ENCODE measurements at places on chromosomes 12 and 14.
A peak's percentile ranks its signal among the peaks of the same experiment; 100 is the strongest.

DNA sequence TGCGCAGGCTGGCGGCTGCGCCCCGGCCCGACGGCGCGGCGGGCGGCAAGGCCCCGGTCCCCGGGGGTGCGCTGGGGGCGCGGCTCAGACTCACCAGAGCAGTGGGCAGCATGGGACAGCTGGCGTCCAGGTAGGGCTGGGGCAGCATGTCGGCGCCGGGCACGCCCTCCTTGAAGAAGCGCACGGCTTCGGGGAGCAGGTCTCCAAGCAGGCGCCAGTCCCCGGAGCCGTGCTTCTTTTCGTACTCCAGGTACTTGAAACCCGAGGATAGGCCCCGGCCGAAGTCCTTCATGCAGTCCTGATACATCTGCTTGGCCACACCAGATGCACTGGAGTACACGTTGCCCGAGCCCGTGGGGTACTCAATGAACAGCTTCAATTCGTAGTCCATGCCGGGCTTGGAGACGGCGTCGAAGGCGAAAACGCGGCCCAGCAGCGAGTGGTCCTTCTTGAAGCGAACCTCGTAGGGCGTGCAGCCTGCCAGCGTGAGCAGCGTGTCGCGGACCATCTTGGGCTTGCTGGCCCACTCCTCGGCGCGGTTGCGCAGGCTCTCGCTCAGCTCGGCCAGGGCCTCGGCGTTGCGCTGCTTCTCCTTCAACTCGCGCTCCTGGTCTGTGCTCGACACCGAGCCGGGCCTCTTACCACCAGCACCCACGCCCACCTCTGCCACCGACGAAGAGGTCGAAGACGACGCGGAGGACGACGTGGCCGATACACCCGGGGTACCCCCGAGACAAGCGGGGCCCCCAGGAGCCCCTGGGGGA lies 2.2 kb downstream of the IRF2BPL start:
- peak; percentile 52 for DNase-seq

- DNase-seq = no peak
These were observed 171.8 kb upstream of the PARP11 start for GRCh38 chr12:4044736-4045730.

- peak; percentile 58 for DNase-seq
These were observed 76.6 kb upstream of the GZMB start for GRCh38 chr14:24710403-24711112.

DNA sequence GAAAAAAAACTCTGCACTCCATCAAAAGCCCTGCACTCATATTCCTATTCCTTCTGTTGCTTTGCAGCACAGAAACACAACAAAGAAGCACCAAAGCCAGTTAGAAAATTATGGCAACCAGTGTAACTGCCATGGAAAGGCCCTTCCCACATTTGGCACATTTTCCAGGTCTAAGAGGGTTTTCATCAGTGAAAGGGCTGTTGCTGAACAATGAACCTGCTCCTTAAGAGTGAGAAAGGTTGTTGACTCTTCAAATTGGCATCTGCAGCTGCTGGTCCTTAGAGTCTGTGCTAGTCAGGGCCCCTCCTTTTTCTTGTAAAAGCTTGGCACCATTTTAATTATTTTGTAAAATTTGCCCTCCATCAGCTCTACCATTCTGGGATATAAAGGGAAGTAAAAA lies 378.7 kb upstream of the KITLG start:
- peak; percentile 42 for DNase-seq

GRCh38 chr14:99361596-99362215 lies 89.7 kb upstream of the BCL11B start:
- DNase-seq = no peak
